ENCODE measurements at places on chromosomes 6 and 20.

- no peak for DNase-seq
Observed at GRCh38 chr20:15759594-15759993, 813.7 kb downstream of the KIF16B start.

GRCh38 chr6:105510746-105511145, 107.9 kb upstream of the PREP start:
- DNase-seq: no peak

DNA sequence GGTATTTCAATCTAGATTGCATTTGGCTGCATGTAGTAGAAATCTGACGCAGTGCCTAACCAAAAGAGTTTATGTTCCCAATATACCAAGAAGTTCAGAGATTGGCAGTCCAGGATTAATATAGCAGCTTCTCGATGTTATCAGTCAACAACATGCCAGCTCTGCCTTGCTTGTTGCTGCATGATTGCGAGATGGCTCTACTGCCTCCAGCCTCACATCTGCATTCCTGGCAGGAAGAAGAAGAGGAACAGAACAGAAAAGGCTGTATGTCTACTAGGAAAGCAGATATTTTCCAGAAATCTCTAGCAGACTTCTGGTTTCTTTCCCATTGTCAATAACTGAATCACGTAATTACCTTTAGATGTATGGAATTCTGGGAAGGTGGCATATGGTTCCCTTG, 60.8 kb downstream of the SLC35D3 start:
- DNase-seq: no peak

GRCh38 chr20:57998981-57999464, 229.4 kb downstream of the ANKRD60 start:
- no peak for DNase-seq

DNA sequence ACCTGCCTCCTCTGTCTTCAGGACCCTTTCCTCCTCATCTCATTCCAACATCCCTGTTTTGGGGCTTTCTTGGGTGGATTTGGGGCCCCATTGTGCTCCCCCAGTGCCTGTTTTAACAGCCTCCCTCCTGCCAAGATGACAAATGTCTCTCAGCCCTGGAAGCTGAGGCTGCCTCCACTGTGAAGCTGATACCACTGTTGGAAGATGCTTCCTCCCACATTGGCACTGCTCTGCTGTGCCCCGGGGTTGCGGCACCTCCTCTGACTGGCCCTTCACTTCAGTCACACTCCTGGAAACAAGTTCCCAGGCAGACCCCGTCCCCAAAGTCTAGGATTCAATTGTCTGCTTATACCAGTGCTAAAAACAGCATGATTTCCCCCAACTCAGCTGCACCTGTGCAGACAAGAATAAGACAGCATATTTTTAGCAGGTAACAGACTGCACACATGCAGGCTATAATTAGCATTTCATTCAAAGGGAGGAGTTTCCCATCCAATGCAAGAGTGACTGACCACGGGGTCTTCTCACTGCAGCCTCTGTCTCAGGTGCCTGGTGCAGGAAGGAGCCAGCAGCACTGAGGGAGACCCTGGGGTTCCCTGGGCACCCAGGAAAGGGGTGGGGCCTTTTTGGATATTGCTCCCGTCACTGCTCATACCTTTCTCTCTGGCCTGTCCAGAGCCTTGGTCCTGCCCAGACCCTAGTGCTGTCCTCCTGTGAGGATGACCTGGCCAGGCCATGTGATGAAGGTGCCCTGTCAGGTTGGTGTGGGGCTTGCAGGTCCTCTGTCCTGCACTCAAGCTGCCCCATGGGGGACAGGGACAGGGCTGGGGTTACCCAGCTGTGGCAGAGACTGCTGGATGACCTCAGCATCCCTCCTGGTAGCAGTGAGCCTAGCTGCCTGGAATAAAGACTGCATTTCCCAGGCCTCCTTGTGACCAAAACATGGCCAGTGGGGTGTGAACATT, 31.5 kb upstream of the SULF2 start:
- no peak for DNase-seq

DNA sequence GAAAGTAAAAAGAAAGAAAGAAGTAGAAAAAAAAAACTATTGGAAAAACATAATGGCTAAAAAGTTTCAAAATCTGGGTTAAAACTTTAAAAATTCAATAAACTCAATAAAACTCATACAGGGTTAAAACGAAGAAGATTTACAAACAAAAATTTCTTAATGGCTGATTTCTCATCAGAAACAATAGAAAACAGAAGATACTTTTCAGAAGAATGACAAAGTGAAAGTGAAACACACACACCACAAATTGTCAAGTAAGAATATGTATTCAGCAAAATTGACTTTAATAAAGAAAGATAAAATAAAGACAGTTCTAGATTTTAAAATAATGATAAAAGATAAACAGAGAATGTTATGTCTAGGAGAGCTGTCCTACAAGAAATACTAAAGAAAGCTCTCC, 618.9 kb upstream of the GJE1 start:
- no peak for DNase-seq

GRCh38 chr6:116579143-116579542, 7.8 kb downstream of the RWDD1 start:
- no peak for DNase-seq
